ENCODE measurements at places on chromosomes 5 and 9. TPM values are rescaled to one million over a fixed set of nuclear protein-coding genes. Genes with fewer than 3 reads are reported as not detected.

GRCh38 chr5:45383985-45384384 lies 312.2 kb downstream of the HCN1 start:
- DNase-seq: no peak
- no peaks in the 10 kb centered on the region for H3K36me3 ChIP-seq
- no peaks in the 10 kb centered on the region for H3K27me3 ChIP-seq
- no peak overlapping the region for H3K4me3 ChIP-seq
- H3K27ac ChIP-seq: no peak overlapping the region

The COL23A1 gene
- total RNA-seq: not detected

DNA sequence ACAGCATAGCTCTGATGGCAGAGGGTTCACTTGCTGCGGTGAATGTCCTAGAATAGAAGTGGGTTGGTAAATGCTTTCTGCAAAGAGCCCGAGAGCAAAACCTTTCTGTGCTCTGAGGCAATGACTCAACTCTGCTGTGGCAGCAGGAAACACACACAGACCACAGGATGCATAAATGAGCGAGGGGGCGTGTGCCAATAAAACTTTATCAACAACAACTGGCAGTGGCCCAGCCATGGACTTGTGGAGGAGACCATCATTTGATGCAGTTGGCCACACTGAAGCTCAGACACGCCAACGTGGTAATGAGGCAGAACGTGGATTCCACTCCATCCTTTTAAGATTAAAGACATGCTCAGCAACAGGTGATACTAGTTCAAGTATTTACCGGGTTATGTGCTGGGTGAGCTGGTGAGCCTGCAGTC lies 6.8 kb downstream of the MRPL36 start:
- no peaks in the 10 kb centered on the region for H3K27me3 ChIP-seq
- H3K36me3 ChIP-seq: peaks cover 22% of the 10 kb centered on the region
- H3K4me1 ChIP-seq: peaks cover 26% of the 10 kb centered on the region
- peak overlapping the region; percentile 18 for H3K27ac ChIP-seq
- peak; percentile 92 for DNase-seq

DNA sequence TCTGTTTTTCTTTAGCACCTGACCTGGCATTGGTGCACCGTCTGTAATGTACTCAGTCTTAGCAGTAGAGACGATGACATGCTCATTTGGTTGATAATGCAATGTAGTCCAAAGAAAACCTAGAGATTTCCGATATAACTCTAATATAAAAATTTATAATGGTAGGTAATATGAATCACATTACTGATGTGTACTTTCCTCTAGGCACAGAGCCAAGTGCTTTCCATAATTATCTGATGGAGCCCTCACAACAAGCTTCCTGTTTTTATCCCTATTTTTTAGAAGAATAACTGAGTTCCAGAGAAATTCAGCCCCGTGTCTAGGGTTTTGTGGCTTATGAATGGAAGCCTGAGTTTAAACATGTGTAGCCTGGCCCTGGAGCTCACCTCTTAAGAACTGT lies 53.7 kb downstream of the KDM4C start:
- H3K27me3 ChIP-seq: no peaks in the 10 kb centered on the region
- no peaks in the 10 kb centered on the region for H3K4me1 ChIP-seq
- no peak overlapping the region for H3K4me3 ChIP-seq

DNA sequence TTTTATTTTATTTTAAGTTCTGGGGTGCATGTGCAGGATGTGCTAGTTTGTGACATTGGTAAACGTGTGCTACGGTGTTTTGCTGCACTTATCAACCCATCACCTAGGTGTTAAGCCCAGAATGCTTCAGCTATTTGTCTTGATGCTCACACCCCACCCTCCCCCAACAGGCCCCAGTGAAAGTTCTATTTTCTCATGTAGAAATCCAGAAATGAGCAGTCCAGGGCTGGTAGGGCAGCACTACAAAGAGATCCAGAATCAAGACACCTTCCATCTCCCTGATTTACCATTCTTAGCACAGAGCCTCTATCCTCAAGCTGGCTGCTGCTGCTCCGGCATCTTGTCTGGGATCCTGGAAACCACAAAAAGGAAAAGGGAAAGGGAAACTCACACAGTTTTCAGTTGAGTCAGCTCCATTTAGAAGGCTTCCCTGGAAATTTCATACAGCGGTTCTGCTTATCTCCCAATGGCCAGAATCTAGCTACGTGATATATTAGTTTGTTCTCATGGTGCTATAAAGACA lies 85.4 kb upstream of the SMARCA2 start:
- no peak for DNase-seq
- H3K27ac ChIP-seq: no peak overlapping the region
- H3K4me3 ChIP-seq: no peak overlapping the region
- no peaks in the 10 kb centered on the region for H3K36me3 ChIP-seq
- H3K27me3 ChIP-seq: no peaks in the 10 kb centered on the region

GRCh38 chr9:3848445-3849114 lies 322.8 kb upstream of the RFX3 start:
- no peak overlapping the region for H3K27ac ChIP-seq
- peak; percentile 34 for DNase-seq
- H3K36me3 ChIP-seq: peaks cover 10% of the 10 kb centered on the region
- peaks cover 3% of the 10 kb centered on the region for H3K4me1 ChIP-seq

The ECM2 gene
- total RNA-seq: 0.36 TPM

DNA sequence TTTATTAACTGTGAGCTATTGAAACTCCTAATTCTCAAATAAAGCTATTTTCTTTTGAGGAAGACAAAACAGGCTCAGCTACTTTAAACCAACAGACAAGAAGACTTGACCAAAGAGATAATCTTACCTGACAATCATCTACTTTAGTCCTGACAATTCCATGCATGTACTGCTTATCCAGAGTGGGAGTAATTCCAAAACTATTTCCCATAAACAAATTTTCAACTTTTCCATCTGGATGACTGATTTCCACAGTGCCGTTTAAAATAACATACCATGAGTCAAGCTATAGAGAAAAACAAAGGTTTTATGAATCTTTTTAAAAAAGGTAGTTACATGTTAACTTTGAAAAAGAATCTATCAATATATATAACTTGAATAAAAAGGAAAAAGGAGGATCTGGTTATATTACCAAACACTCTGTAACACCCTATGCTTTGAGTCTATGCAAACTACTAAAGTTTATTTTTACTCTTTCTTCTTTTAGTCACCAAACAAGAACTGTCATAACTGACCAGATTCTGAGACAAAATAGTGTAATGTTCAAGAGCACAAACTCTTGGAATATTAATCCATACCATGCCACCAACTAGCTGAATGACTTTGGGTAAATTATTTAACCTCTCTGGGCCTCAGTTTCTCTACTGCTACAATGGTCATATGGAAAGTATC lies 129.7 kb downstream of the RAPGEF6 start:
- H3K36me3 ChIP-seq: peaks cover 7% of the 10 kb centered on the region
- peak; percentile 46 for DNase-seq
- no peak overlapping the region for H3K27ac ChIP-seq
- no peaks in the 10 kb centered on the region for H3K27me3 ChIP-seq
- no peak overlapping the region for H3K4me3 ChIP-seq
- 0 out of 2 replicates have a peak, but pooled peaks cover 1% of the 10 kb centered on the region for H3K4me1 ChIP-seq

DNA sequence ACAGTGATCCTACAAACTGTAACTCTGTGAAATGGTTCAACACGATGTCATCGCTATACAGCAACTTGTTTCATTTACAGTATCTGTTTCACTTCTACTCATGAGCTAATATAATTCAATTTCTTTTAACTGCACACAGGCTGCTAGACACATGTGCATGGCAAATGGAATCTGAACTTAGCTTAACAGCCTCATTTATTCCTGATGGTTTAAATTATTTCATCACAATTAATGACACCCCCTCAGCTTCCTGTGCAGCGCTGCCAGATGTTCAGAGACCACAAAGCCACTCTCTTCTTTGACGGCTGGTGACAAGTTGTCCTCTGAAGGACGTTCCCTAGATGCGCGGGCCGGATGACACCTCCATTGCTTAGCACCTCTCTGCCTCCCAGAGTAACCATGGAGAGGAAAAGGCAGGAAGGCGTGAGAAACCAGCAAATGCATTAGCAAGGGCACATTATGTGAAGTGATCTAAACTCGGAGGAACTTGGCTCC lies 191.1 kb downstream of the BNC2 start:
- peak; percentile 30 for DNase-seq
- peaks cover 7% of the 10 kb centered on the region for H3K4me1 ChIP-seq
- H3K27ac ChIP-seq: no peak overlapping the region
- H3K36me3 ChIP-seq: 0 out of 2 replicates have a peak, but pooled peaks cover 3% of the 10 kb centered on the region
- no peak overlapping the region for H3K4me3 ChIP-seq

DNA sequence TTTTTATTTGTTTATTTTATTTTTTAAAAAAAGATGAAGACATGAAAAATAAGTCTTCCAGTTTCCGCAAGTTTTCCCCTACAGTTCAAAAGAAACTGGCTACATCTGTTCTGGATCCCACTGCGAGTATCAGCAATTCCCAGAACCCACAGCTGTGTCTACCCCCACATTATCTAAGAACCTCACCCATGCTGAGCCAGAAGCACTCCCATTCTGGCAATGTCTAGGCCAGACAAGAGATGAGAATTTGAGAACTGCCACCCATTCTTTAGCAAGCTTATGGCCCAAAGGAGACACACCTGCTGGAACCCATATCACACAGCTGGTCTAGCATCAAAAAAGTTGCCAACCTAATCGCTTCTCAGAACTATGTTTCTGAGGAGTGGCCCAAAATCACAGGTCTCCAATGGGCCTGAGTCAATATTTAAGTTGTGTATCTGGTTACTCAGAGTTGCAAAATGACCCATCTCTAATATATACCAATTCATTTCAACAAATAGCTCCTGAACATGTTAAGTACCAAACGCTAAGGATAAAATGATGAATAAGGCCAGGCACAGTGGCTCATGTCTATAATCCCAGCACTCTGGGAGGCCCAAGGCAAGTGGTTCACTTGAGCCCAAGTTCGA lies 27.1 kb downstream of the MTMR12 start:
- no peaks in the 10 kb centered on the region for H3K36me3 ChIP-seq
- H3K4me1 ChIP-seq: peaks cover 4% of the 10 kb centered on the region

- no peak overlapping the region for H3K27ac ChIP-seq
- no peaks in the 10 kb centered on the region for H3K36me3 ChIP-seq
- no peak for DNase-seq
- H3K4me1 ChIP-seq: no peaks in the 10 kb centered on the region
- no peaks in the 10 kb centered on the region for H3K27me3 ChIP-seq
Observed at GRCh38 chr5:153809166-153809565, 229.5 kb downstream of the FAM114A2 start.

DNA sequence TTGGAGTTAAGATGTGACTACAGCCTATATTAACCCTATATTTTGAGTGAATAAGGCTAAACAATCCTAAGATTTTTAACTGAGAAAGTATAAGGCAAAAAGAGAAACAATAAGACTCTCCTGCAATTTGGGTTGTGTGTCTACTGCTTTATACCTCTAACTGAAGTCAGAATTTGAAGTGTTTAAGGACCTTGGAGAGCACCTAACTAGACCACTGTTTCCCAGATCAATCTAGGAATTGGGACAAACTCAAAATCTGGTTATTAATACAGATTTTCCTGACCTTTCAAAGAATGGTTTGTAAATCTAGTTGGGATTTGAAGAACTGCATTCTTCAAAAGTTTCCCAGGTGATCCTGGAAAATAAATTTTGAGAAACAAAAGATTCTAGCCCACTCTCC lies 42.1 kb downstream of the GABRA1 start:
- no peak overlapping the region for H3K27ac ChIP-seq
- H3K4me1 ChIP-seq: no peaks in the 10 kb centered on the region
- no peaks in the 10 kb centered on the region for H3K36me3 ChIP-seq
- H3K27me3 ChIP-seq: no peaks in the 10 kb centered on the region
- no peak overlapping the region for H3K4me3 ChIP-seq

The CORO2A gene
- total RNA-seq: 2.2 TPM

- H3K27ac ChIP-seq: peak overlapping the region; percentile 93
- no peaks in the 10 kb centered on the region for H3K36me3 ChIP-seq
- peaks cover 2% of the 10 kb centered on the region for H3K27me3 ChIP-seq
- peak; percentile 83 for DNase-seq
Observed at GRCh38 chr5:134525683-134526482, 413 bp downstream of the JADE2 start.

- H3K27me3 ChIP-seq: no peaks in the 10 kb centered on the region
- peaks cover 1% of the 10 kb centered on the region for H3K36me3 ChIP-seq
- H3K4me3 ChIP-seq: no peak overlapping the region
- H3K27ac ChIP-seq: peak overlapping the region; percentile 63
- peak; percentile 64 for DNase-seq
Observed at GRCh38 chr9:35526087-35526801, 36.3 kb downstream of the RUSC2 start.

- no peak overlapping the region for H3K27ac ChIP-seq
- no peaks in the 10 kb centered on the region for H3K4me1 ChIP-seq
- H3K4me3 ChIP-seq: no peak overlapping the region
- no peak for DNase-seq
- no peaks in the 10 kb centered on the region for H3K36me3 ChIP-seq
- H3K27me3 ChIP-seq: no peaks in the 10 kb centered on the region
Observed at GRCh38 chr5:6419340-6419852, 29.3 kb upstream of the UBE2QL1 start.

GRCh38 chr5:154543380-154543779 lies 65.4 kb upstream of the HAND1 start:
- H3K4me1 ChIP-seq: no peaks in the 10 kb centered on the region
- peaks cover 31% of the 10 kb centered on the region for H3K27me3 ChIP-seq
- DNase-seq: no peak
- no peaks in the 10 kb centered on the region for H3K36me3 ChIP-seq
- H3K4me3 ChIP-seq: no peak overlapping the region

The MARVELD2 gene
- 0.54 TPM for total RNA-seq

GRCh38 chr9:106911951-106912350 lies 49.0 kb downstream of the ZNF462 start:
- no peaks in the 10 kb centered on the region for H3K27me3 ChIP-seq
- H3K4me3 ChIP-seq: no peak overlapping the region
- peaks cover 6% of the 10 kb centered on the region for H3K4me1 ChIP-seq

DNA sequence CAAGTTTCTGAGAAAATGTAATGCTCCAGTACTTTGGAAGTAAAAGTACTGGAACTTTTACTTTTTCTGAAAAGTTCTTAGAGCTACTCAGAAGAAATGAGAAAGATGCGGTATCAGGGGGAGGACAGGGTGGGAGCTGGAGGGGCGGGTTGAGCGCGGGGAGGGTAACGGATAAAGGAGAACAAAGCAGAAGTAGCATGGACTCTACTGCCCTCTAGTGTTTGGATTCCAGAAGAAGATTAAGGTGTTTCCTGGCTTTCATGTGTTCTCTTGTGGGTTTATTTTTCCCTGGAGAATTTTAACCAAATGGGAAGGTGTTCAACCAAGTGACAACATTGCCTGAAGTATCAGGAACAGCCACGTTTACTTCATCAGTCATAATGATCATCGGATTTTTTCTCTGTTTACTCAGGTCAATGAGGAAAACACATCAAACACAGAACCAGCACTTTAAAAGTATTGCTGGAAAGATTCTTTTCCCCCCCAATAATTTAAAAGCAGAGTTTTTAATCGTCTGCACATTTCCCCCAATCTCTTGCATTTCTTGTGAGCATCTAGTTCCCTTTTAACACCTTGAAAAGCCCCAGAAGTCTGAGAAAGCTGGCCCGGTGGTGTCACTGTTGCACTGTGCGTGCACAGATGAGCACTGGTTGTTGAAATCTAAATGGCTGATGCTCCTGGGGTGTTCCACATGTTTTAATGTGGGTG lies 190.6 kb downstream of the MPDZ start:
- no peaks in the 10 kb centered on the region for H3K36me3 ChIP-seq
- no peaks in the 10 kb centered on the region for H3K27me3 ChIP-seq
- no peaks in the 10 kb centered on the region for H3K4me1 ChIP-seq
